ENCODE measurements at places on chromosomes 16 and 17.

DNA sequence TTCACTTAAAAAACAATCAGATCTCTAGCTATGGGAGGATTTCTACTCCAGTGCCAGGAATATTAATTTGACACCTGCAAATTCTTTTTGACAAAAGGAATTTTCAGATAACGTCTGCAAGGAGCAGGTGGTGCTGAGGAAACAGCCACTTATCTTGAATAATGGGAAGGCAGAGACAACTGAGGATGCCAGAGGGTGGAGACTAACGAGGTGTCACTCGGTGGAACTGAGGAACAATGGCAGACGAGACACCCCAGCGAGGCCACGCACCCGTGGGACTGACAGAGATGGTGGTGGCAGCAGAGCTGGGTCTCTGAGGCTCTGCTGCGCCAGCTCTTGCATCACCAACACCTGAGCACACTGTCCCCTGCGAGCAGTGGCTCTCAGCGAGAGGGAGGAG is 42.2 kb downstream of the VAC14 start:
- DNase-seq: no peak

GRCh38 chr16:72429671-72430081 is 257.7 kb upstream of the PMFBP1 start:
- no peak for DNase-seq

DNA sequence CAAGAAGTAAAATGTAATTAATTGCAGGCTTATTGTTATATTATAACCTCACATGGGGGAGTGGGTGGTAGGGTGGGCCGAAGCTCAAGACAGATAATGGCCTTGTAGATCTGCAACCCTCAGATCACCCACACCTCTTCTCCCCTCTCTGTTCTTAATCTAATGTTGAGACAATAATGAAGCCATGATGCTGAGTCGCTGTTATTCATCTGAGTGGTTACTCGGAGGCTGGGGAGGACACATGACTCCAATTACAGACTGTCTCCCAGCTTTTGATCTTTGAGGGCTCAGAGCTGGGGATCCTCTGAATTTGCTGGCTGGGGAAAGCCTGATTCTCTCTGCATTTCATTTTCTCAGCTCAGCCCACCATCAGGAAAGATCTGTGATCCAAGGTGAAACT is 275.3 kb downstream of the SHISA9 start:
- no peak for DNase-seq

DNA sequence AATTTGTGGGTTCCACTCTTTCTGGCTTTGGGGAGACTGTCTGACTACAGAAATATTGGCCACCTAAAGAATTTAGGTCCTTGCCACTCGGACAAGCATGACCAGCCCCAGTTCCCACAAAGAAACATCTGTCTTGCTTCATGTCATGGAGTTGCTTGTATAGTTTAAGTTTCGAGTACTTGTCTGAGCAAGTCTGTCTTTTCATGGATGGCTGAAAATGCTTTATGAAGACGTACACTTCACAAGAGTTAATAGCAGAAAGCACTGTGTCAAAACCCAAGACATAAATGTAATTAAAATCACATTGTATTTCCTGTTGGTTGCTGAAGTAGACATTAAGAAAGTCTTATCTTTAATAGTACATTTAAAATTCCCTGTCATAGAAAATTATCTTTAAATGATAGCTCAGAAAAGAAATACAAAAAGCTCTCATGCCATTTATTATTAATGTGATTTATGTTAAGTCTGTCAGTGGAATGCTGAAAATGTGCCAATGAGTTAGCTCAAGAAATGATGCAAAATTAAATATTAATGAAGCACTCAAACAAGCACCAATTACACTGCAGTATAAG is 29.8 kb upstream of the XYLT2 start:
- no peak for DNase-seq

GRCh38 chr17:1374431-1375177 is 25.4 kb downstream of the YWHAE start:
- no peak for DNase-seq

DNA sequence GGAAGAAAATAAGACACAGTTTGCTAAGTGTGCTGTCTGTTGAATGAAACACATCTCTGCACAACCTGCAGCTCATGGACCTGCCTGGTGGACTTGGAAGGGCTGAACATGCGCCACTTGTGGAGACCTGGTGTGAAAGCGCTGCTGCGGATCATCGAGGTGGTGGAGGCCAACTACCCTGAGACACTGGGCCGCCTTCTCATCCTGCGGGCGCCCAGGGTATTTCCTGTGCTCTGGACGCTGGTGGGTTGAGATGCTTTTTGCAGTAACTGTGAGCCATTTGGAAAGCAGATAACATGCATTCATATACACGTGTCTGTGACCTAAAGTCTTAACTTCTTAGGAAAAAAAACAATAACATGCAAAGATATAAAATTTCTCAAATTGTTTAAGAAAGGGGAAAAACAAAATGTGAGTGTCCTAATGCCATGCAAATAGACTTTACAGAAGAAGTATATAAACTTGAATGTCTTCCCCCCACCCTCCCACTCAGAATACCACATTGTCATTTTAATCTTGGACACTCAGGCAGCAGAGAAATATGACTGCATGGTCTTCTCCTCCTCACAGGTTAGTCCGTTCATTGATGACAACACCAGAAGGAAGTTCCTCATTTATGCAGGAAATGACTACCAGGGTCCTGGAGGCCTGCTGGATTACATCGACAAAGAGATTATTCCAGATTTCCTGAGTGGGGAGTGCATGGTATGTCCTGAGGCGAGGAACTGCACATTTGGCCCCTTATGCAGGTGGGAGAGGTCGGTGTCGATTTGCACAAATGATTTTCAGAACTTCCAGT is 65.6 kb downstream of the SEC14L1 start:
- no peak for DNase-seq

DNA sequence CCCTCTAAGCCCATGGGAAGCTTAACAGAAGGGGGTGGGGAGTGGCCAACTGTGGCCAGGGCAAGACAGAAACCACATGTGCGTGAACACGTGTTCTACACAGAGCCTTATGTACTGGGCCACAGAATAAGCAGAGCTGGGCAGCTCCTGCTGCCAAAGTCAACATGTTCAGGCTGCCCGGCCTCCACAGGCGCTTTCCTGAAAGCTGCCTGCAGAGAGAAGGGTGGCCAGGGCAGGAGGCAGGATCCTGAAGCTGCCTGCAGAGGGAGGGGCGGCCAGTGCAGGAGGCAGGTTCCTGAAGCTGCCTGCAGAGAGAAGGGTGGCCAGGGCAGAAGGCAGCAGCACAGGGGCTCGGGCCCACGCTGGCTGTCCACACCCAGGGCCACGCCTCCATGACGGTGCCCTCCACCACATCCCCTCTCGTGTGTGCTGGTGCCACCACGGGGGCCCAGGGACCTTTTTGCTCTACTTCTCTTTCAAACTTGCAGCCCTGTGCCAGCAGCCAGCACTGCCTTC is 79.5 kb downstream of the ANKRD11 start:
- DNase-seq: peak; percentile 48

GRCh38 chr17:52027081-52027480 is 131.4 kb downstream of the CA10 start:
- DNase-seq: no peak

- no peak for DNase-seq
These were observed 119.4 kb upstream of the METRNL start for GRCh38 chr17:82959990-82960418.

DNA sequence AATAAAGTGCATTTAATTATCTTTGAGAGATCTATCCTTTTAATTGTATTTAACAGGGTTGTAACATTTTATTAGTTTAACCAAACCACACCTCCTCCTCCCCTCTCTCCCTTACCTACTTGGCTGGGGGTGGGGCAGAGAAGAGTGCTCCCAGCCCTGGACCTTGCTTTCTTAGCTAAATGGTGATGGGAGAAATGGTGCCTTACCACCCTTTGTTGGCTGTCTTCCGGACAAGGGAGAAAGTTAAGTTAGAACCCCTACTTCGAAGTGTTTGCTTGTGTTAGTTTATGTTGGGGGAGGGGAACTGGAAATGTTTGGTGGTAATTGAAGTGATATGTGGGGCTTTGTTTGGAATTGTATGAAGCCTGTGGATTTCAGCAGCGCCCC is 3.9 kb downstream of the FZD2 start:
- DNase-seq: no peak

- no peak for DNase-seq
These were observed 16.5 kb upstream of the EEF2K start for GRCh38 chr16:22189473-22190080.

DNA sequence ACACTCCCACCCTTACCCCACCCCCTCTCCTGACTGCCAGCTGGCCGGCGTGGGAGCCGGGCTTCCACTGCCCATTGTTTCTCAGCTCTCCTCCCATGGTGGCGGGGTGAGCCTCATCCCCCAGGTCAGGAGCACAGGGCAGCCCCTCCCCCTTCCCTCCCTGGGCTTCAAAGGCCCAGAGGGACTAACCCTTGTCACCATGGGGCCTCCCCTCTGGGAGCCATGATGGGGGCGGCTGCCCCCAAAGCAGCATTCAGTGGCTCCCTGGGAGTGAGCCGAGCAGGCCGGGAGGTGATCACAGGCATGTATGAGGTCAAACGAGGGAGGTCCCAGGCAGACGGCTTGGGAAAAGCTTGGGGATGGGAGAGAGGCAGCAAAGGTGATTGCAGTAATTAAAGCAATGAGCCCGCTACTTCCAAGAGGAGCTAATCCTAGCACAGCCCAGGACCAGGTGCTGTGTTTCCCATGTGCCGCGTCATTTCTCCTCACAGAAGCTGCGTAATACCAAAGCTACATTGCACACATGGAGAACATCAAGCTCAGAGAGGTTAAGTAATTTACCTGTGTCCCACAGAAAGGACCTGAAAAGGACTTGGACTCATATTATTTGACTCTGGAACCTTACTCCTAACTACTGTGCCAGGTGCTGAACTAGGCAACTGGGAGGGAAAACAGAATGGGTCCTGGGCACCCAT is 24.5 kb downstream of the CDK5RAP3 start:
- DNase-seq: no peak

DNA sequence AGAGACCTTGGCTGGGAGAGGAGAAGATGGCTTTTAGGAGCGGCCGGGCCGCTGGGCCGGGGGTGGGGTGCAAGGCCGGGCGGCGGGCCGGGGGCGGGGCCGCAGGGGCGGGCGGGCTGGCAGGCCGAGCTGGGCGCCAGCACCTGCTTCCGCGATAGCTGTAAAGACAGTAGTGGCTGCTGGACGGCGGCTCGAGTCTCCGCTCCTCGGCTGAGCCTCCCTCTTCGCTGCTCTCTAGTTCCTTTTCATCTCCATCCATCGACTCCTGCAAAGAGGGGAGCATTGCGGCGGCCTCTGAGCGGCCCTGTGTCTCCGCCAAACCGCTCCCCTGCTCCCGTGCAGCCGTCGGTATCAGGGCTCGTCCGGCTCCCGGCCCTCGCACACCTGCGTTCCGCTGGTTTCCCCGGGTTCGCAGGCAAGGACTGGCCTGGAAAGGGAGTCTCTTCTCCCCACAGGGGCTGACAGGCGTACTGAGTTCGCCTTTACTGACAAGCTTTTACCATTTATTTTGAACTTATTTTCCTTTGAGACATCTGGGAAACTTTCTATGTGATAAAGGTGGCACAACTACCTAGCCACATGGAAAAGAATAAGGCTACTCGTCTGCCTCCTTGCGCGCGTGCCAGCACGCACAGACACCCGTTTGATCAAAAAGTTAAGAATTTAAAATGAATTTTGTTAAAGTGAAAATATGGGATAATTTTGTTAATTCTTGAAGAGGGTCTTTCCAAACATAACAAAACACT is at the start of gene C17orf75:
Gene C17orf75 (minus strand): TSS at position 317 of the 746 bp plus-strand sequence. CDS start 34 bp downstream, at position 283.
- DNase-seq: peak; percentile 84

DNA sequence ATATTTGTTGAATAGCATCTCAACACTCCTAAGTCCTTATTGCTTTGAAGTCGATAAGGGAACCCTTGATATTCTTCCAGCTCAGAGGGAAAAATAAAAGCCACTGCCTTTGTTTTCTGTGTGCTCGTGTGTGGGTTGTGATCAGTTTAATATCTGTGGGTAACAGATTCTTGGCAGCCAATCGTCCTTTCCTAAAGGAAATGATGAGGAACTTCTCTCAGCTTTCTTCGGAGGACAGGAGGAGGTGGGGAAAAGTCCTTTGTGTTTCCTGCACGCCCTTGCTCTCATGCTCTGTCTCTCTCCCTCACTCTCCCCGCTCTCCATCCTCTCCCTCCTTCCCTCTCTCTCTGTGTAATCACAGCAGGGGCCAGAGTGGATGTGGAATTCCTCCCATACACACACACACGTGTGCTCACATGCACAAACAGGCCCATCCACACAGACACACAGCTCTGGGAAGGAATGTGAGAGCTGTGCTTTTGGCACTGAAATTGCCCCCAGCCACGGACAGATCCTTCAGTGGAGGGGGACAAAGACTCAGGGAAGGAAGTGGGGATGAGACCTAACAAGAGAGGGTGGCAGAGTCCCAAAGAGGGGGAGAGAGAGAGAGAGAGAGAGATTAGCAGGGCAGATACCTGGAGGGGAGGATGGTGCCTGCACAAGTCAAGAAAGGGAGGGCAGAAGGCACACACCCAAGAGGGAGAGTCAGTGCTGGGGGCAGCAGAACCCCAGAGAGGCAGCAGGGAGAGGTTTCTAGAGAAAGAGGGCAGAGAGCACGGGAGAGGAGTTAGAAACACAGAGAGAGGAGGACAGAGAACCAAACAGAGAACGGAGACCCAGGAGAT is 83.5 kb upstream of the PLCG2 start:
- DNase-seq: no peak

DNA sequence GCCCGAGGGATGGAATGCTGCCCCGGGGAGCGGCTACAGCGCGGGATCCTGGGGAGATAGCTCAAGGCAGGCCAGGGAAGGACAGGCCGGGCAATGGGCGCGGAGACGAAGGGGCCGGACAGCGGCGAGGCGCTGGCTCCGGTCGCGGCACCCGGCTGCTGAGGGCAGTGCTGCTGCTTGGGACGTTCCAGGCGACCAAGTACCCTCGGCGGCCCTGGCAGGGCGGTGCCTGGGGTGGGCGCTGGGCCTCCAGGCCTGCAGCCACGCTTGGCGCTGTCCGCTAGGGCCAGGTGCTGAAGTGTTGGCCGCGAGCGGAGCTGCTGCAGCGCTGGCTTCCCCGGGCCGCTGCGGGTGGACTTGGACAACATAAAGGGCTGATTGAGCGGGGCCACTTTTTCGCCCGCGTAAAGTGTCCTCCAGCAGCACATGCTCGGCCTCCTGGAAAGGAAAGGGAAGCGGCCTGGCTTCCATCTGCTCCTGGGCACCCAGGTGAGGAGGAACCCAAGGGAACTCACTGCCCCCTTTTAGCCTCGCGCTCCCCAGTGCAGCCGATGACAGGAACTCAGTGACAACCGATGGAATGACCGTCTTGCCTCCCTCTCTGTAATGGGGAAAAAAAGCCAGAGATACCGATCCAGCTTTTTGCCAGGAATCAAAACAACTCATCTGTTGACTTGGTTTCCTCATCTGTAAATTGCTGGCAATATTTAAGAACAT is 23.7 kb downstream of the CLEC3A start:
- peak; percentile 70 for DNase-seq
